ENCODE measurements at places on chromosomes 16 and 17. TPM values are rescaled to one million over a fixed set of nuclear protein-coding genes. Genes with fewer than 3 reads are reported as not detected.
A peak's percentile ranks its signal among the peaks of the same experiment; 100 is the strongest.

GRCh38 chr17:80991645-80992076, at the start of gene CHMP6:
CHMP6 (plus strand) TSS chr17:80991841; CDS start chr17:80991919, 78 bp downstream.
- peak; percentile 27 for DNase-seq

DNA sequence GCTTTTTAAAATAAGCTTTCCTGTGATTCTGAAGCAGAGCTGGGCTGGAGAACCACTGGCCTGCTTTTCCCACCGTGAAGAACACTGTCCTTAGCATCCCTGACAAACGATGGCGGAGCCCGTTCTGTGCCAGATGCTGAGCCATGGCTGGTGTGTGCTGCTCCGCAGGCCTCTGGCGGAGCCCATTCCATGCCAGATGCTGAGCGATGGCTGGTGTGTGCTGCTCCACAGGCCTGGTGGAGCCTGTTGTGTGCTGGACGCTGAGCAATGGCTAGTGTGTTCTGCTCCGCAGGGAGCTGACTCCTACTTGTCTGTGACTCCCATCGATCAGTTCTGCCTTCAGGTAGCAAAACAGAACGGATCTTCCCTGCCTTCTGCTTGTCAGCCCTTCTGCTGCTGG, 4.3 kb downstream of the ENDOV start:
- no peak for DNase-seq

DNA sequence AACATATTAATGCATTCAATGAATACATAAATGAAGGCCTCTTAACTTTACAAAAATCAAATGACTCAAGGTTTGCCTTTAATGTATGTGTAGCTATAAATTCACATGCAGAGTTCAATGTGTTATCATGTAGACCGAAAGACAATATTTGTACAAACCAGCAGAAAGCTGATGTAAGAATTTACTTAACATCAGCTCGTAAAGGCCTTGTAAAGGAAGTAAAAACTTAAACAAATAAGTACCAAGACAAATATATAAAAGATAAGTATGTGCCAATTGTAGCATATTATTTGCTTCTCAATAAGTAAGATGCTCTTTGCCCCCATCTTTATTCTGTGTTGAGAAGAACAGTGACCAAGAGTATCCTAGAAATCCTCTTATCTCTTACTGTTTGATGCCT, 105.7 kb downstream of the SYCE1L start:
- DNase-seq, result no peak

- DNase-seq, result no peak
Observed at GRCh38 chr17:28370035-28370743, at the start of gene VTN. VTN (minus strand) TSS chr17:28370307; CDS start chr17:28370203, 104 bp downstream.

DNA sequence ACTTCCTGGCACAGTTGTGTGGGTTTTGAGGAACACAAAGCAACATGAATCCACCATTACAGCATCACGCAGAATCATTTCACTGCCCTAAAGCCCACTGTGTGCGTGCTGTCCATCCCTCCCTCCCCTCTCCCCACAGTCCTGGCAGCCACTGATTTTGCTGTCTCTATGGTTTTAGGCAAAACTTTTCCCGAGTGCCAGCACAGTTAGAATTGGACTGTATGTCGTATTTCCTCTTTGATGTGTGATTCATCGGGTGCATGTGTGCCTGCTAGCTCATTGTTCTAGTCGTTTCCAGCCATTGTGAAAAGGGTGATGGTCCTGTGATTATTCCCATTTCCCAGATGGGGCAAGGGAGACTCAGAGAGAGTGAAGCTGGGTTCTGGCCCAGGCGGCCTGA, 12.7 kb downstream of the KLHL36 start:
- DNase-seq, result peak; percentile 66

DNA sequence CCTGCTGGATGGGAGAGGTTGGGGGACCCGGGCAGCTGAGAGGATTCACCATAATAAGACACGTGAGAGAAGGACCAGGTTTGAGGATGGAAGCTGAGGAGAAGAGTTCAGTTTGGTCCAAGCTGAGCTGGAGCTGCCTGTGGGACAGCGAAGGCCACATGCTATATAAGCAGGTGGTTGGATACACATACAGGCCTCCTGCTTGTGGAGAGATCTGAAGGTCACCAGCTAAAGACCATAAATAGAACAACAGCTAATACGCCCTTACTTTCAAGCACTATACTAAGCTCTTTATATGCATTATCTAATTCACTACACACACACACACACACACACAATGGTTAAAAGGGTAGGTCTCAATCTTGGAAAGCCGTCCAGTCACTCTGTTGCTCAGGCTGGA, 32.1 kb downstream of the DUSP14 start:
- DNase-seq, result no peak

- no peak for DNase-seq
Observed at GRCh38 chr16:75108792-75109731, 7.5 kb downstream of the LDHD start.

- DNase-seq, result no peak
Observed at GRCh38 chr17:64273006-64273405, 9.9 kb upstream of the TEX2 start.

- DNase-seq, result no peak
Observed at GRCh38 chr17:75758131-75758905, 6.7 kb downstream of the GALK1 start.

- no peak for DNase-seq
Observed at GRCh38 chr16:67310561-67310960, 16.0 kb downstream of the KCTD19 start.

GRCh38 chr17:2067048-2067561, 12.2 kb downstream of the HIC1 start:
- no peak for DNase-seq

The GLIS2 gene
- total RNA-seq, result 1.6 TPM

The NPIPB5 gene
- total RNA-seq, result 61.2 TPM

The PRAC1 gene
- not detected for total RNA-seq

The LRRC75A gene
- 3.6 TPM for total RNA-seq

The MEAK7 gene
- 15.6 TPM for total RNA-seq

The MRM1 gene
- total RNA-seq, result 7.3 TPM

The ATP2A1 gene
- 0.28 TPM for total RNA-seq

Data from pulmonary artery endothelial cell (primary cell).